ENCODE measurements at places on chromosomes 13 and 19. TPM values are rescaled to one million over a fixed set of nuclear protein-coding genes. Genes with fewer than 3 reads are reported as not detected.

DNA sequence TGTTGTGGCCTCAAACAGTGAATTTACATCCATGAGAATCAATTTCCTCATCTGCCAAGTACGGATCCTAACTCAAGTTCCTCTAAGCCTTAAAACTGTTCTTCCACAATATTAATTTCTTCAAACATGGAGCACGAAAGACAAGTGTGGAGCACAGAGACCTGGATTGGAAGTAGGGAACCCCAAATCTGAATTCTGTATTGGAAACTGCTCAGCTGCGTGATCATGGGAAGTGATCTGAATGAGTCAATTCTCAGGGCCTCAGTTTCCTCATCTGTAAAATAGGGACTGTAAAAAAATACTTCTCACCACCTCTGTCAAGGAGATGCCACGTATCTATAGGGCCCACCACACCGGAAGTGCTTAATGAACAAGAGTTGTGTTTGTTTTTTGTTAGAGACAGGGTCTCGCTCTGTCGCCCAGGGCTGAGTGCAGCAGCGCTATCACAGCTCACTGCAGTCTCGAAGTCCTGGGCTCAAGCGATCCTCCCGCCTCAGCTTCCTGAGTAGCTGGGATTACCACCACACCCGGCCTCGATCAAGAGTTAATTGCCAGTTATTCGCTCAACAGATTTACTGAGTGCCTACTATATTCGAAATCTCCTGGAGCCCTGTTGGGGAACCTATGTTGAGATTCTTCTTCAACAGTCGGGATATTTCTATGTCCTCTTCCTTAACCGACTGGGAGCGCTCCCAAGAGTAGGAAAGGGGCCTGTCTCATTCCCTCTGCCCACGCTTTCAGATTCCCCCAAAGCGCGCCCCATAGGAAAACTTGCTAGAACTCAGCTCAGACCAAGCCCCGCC, 1.6 kb downstream of the SERTAD3 start:
- no peak for DNase-seq

- no peak for DNase-seq
Measured at GRCh38 chr19:6402058-6402457, 9.1 kb upstream of the GTF2F1 start.

DNA sequence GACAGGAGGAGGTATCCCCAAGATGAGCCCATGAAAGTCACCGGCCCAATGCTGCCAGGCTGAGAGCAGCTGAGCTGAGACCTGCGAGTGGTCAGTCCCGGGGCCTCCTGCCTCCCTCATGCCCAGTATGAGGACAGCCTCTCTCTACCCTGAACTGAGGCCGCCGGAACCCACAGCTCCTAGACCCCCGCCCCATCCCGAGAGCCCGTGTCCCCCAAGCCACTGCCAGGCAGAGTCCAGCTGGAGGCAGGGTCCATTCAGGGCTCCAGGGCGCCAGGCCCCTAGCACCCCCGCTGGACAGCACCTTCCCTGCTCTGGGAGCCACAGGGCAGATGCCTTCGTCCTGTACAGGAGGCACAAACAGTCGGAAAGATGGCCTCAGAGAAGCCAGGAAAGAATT, 38.7 kb downstream of the MLLT1 start:
- DNase-seq = no peak

GRCh38 chr19:48443731-48444128, 2.1 kb upstream of the GRWD1 start:
- no peak for DNase-seq

DNA sequence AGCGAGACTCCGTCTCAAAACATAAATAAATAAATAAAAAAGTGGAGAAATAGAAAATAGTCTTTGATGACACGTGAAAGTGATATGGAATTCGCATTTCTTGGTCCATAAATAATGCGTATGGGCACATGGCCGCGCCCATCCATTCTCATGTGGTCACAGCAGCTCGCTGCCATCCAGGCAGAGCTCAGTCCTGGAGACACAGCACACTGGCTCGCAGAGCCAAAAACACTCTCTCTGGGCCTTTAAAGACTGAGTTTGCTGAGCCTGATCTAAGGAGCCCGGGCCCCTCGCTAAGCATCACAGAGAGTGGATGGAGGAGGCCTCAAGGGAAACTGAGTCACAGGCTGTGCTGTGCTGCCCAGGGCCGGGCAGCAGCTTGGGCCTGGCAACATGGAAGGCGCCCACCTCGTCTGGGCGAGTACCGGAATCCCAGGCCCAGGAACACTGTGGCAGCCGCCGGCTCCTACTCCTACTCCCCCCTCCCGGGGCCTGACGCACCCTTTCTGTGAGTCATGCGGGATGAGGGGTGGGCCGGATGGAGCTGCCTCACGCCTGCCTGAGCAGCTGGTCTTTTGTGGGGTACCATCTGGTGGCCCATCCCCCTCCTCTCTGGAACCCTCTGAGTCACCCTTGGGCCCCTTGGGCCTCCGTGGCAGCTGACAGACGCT, 28.9 kb upstream of the CACTIN start:
- no peak for DNase-seq

GRCh38 chr13:75839406-75839805, 203.3 kb downstream of the LMO7 start:
- no peak for DNase-seq

GRCh38 chr13:103607995-103608394, 541.8 kb upstream of the SLC10A2 start:
- DNase-seq = no peak

GRCh38 chr19:50330365-50331078, 1.3 kb upstream of the KCNC3 start:
- no peak for DNase-seq

DNA sequence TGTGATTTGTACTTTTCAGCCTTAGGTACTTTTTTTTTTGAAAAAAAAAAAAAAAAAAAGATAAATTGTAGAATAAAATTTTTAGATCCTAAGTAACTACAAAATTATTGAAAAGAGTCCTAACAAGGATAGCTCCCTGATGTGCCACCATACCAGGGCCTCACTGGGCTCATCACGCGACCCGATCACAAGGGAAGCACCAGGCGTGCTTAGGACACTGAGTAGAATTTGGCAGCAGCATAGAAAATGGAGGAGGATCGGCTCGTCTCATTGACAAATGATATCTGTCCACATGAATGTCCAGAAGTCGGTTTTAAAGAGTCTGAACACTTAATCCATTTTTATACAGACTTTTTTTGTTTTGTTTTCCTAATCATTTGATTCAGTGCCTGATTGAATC, 179.0 kb downstream of the STK24 start:
- DNase-seq = no peak

- DNase-seq = no peak
Measured at GRCh38 chr13:98500963-98501421, 75.9 kb downstream of the STK24 start.

DNA sequence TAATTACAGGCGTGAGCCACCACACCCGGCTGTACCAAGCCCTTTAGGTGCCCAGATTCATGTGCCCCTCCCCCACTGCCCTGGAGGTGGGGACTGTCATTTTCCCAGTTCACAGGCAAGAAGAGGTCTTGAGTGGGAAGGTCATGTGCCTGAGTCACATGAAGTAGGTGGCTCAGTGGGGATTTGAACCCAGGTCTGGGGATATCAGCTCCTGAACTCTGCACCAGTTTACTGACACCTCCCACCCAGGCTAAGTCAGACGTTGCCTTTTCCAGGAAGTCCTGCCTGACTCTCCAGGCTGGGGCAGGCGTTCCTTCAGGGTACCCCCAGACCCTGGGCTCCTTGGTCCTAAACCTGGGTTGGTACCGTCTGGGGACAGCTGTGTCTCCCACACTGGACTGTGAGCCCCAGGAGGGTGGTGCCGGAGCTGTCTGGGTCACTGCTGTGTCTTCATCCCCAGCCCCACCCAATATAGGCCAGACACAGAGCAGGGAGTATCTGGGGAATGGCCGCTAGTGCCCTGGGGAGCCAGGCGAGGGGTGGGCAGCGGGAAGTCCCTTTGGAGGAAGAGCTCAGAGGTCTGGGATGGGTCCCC, 8.6 kb downstream of the VASP start:
- DNase-seq = no peak

GRCh38 chr13:80830431-80830830, 489.5 kb upstream of the SPRY2 start:
- DNase-seq = no peak

- DNase-seq = no peak
Measured at GRCh38 chr19:44894946-44895345, 3.9 kb downstream of the TOMM40 start.

DNA sequence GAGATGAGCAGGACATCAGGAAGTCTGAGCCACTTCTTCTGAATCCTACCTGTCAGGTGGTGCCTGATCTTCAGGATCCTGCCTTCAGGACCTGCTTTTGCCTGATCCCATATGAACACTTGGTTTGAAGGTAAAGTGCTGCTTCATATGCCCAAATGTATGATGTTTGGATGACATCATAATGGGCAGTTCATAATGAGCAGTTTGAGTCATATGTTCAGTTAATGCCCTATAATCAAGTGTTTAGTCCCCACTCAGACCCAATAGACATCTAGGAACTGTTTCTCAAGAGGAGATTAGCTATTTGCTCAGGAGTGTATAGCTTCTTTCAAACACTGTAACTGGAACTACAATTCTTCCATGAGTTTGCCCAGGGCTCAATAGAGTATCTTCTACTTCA, 58.8 kb downstream of the POLR1D start:
- DNase-seq = no peak

GRCh38 chr19:46704379-46705076, 12.4 kb downstream of the PRKD2 start:
- DNase-seq = no peak

GRCh38 chr13:48562296-48563066, 29.6 kb upstream of the RCBTB2 start:
- DNase-seq = no peak

DNA sequence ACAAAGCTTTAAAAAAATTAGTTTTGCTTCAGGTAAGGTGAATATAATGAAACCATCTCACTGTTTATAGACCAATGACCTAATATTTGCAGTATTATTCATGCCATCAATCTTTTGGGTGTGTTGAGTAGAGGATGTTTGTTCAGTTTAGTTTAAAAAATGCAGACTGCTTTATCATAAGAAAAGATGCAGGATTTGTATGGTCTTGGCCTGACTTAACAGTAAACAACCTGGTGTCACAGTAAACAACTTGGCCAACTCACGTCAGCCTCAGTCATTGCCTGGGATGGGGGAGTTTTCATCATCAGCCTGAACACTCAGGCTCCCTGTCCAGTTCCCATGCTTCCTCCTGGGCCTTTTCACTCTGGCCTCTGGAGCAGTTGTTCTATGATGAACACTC, 55.1 kb downstream of the LMO7 start:
- DNase-seq = no peak

GRCh38 chr19:8965887-8966286, 44.3 kb downstream of the MUC16 start:
- DNase-seq = no peak

DNA sequence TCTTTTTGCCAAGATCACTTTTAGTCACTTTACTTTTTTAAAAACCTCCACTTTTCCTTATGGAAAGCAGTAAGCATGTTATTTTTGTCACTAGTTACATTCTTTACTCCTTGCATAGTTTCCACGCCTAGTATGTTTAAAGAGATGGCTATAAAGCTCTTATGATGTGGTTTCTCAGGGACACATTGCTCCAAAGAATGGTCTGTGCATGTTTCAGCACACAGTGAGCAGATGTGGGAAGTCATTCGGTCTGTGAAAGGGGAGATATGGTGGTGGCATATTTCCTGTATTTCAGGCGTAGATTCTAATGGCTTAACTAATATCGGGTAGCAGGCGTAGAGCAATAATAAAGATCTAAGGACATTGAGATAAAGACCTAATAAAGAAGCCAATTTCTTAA, 180.7 kb downstream of the SLITRK6 start:
- no peak for DNase-seq

- no peak for DNase-seq
Measured at GRCh38 chr13:25112695-25113255, 16.8 kb downstream of the PABPC3 start.

DNA sequence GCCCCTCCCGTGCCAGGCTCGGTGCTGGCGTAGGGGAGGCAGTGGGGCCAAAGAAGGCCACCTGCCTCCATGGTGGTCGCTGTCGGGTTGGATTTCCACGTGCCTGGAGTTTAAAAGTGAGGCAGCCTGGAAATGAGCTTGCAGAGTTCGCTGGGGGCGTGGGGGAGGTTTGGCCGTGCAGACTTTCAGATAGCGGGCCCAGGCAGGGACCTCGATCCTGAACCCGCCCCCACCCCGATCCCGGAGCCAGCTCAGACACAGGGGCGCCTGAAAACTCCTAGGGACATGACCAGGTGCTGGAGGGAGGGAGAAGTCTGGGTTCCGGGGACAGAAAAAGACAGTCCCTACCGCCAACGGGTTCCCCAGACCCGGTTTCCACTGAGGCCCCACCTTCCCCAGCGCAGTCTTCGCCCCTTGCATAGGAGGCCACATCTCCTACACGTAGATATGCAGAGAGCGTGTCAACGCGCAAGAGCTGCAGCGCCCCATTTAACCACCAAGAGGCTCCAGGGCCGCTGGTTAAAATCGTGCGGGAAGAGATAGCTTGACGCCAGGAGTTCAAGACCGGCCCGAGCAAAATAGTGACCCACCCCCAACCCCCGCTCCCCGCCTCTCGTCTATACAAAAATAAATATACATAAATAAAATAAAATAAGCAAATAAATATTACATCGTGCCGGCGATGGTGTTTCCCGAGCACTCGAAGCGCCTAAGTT, 8.5 kb downstream of the CCDC8 start:
- DNase-seq = no peak

GRCh38 chr13:110403315-110403714, 96.2 kb downstream of the COL4A2 start:
- no peak for DNase-seq

Gene SPACA4
- 0.15 TPM for polyA plus RNA-seq

Gene TMPRSS9
- 0.13 TPM for polyA plus RNA-seq

Gene HCN2
- 0.40 TPM for polyA plus RNA-seq

Gene RANBP3
- 69.8 TPM for polyA plus RNA-seq

Gene RASA3
- 14.5 TPM for polyA plus RNA-seq

Gene SPTBN4
- 1.6 TPM for polyA plus RNA-seq

Gene MIR17HG
- polyA plus RNA-seq = 9.7 TPM

Gene SOX1
- not detected for polyA plus RNA-seq

Gene CERS1
- 6.8 TPM for polyA plus RNA-seq

Gene ZNF285
- 10.9 TPM for polyA plus RNA-seq

Gene PSG11
- not detected for polyA plus RNA-seq

Gene PSG6
- not detected for polyA plus RNA-seq

Gene OR7A5
- not detected for polyA plus RNA-seq

Gene HIPK4
- polyA plus RNA-seq = 0.20 TPM

Gene MCF2L
- polyA plus RNA-seq = 34.3 TPM

Measured in left renal pelvis (tissue), 4 donors.